ENCODE measurements at places on chromosomes 4 and X.

DNA sequence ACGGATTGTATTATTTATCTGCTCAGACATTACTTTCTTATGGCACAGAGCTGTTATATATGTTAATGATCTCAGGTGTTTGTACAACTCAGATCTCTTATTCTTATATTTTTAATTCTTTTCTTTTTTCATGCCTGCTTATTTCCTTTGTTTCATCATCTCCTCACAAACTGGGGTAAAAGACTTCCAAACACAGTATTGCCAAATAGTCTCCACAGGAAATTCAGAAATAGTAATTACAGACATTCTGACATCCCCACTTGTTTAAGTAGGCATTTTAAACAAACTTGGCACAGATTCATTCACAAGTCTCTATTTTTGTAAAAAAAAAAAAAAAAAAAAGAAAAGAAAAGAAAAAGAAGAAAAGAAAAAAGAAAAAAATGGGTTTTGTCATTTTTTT lies 129.7 kb upstream of the USP38 start:
- no peak for DNase-seq

- no peak for DNase-seq
Measured at GRCh38 chr4:4860600-4861389, 1.3 kb downstream of the MSX1 start.

- no peak for DNase-seq
Measured at GRCh38 chr4:101707596-101707995, 82.9 kb upstream of the BANK1 start.

DNA sequence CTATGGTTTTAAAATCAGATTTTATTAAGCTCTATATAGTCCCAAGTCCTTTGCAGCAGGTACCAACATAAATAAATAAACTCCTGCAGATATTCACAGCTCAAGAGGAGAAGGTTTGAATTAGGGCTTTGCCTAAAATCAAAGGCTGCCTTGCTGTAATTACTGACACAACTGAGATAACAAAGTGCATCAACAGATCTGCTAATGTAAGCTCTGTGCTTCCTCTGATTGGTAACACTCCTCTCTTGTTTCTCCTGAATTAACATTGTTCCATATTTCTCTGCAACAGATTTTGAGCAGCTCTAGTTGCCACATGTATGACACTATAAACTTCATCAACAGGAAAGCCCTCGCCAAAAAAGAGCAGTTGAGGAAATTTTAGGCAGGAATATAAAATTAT lies 193.6 kb downstream of the SLC39A8 start:
- no peak for DNase-seq

GRCh38 chr4:152699313-152699712 lies 19.5 kb upstream of the TMEM154 start:
- DNase-seq, result no peak

DNA sequence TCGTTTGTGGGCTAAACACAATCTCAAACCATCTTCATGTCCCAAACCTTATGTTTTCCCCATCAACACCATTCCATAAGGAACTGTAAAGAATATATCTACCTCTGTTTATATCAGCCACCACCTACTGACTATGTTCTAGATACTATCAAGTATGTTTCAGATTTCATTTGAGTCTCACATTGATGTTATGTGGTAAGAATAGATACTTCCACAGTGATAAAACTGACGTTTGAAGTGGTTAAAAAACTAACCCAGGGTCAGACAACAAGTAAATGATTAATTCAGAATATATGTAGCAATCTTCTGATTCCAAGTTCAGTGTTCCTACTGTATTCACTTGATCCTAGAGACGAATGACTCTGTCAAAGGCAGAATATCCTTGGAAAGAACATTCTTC lies 156.8 kb upstream of the RASGEF1B start:
- DNase-seq, result no peak
